ENCODE measurements at places on chromosomes 1 and 21.
A peak's percentile ranks its signal among the peaks of the same experiment; 100 is the strongest.

GRCh38 chr1:225945564-225945963, 4.5 kb upstream of the LEFTY2 start:
- no peak for DNase-seq

DNA sequence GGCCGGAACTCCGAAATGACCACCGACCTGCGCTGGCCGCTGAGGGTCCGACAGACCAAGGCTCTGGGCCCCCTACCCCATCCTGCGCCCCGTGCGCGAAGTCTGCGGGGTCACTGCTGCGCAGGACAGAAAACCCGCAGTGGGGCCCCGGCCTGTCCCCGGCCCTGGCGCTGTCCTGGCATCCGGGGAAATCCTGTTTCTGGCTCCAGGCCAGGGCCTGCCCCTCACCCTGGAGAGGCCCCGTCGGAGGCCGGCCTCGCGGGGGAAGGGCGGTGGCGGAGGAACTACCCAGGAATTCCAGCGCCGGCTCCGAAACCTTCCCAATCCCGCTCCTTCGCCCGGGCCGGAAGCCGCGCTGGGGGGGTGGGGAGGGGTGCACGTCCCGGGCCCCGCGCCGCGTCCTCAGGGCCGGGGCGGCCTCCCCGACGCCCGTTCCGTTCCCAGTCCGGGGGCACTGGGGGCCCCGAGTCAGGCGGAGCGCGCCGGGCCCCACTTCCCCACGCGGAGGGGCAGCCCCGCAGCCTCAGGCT, 77.0 kb downstream of the MORN1 start:
- no peak for DNase-seq

DNA sequence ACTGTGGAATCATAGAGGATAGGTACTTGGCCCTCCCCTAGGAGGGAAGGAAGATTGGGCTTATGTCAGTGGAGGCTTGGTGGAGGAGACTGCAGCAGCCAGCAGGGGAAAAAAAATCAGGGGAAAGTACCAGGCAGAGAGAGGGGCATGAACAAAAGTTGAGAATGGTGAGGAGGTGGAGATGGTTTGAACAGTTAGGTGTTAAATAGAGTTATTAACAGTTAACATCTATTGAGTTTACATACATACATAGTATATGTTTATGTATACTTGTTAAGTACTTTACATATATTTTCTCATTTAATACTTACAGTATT, 136.5 kb upstream of the HNRNPU start:
- no peak for DNase-seq

DNA sequence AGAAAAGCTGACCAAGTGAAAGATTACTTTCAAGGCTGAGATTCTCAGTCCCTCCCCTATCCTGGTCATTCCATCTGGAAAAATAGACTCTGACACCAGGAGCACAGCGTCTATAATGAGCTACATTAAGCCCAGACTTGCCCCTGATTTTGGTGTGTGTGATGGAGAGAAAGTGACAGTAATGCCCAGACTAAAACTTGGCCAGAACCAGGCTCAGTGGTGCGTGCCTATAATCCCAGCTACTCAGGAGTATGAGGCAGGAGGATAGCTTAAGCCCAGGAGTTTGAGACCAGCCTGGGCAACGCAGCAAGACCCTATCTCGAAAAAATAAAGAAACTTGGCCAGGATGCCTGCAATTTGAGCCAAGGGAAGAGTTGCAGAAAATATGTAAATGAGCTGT, 15.9 kb downstream of the PLEKHA6 start:
- DNase-seq, result no peak

GRCh38 chr1:225882694-225883615, 775 bp upstream of the TMEM63A start:
- peak; percentile 44 for DNase-seq

GRCh38 chr1:149848340-149849110, 50.8 kb upstream of the BOLA1 start:
- peak; percentile 43 for DNase-seq

DNA sequence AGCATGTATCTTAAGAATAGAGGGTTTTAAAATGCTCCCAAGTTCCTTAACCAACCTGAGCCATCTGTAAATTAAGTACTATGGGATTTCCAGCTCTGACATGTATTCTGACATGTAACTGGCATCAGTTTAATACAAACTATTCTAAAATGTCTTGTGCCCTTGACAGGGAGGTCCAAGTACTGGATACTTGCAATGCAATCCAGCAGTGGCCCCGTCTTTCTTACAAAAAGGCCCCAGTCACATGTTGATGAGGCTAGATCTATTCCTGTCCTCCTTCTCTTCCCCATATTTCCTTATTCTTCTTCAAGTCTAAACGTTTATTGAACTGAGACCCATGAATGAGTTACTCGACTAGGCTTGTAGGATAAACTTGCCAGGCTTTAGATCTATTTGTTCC, 46.4 kb downstream of the MRPL39 start:
- DNase-seq, result no peak

- DNase-seq, result peak; percentile 77
These were observed 61.6 kb downstream of the KIF14 start for GRCh38 chr1:200558866-200559459.

DNA sequence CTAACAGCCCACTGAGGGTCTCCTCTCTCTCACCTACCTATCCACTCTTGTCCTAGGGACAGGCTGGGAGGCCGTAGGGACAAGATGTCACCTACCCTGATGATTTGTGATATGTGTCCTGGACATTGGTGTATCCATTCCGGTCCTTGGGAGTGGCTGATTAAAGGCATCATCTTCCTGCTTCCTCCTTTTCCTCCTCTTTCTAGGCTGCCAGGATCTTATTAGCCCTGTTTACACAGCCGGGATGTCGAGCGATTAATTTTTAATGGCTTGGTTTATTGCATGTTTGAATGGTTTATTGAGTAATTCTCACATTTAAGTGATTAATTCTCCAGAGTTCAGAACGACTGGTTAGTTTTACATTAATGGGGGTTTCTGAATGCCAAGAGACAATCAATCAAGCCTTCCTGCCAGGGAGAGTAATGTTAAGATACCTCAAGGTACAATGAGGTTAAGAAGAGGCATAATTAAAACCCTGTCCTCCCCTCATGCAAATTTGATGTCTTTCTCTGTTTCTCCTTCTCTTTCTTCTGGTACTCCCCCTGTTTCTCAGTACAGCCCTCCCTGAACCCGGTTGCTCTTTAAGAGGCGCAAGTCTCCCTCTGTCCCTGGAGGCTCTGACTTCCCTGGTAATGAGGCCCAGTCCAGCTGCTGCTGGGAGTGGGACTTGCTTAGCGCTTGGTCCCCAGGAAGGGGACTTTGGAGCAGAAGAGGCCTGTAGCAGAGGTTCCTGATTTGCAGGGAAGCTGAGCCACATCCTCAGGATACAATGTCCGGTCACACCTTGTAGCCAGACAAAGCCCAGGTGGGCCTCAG, 50.9 kb downstream of the ACTL8 start:
- DNase-seq, result no peak

DNA sequence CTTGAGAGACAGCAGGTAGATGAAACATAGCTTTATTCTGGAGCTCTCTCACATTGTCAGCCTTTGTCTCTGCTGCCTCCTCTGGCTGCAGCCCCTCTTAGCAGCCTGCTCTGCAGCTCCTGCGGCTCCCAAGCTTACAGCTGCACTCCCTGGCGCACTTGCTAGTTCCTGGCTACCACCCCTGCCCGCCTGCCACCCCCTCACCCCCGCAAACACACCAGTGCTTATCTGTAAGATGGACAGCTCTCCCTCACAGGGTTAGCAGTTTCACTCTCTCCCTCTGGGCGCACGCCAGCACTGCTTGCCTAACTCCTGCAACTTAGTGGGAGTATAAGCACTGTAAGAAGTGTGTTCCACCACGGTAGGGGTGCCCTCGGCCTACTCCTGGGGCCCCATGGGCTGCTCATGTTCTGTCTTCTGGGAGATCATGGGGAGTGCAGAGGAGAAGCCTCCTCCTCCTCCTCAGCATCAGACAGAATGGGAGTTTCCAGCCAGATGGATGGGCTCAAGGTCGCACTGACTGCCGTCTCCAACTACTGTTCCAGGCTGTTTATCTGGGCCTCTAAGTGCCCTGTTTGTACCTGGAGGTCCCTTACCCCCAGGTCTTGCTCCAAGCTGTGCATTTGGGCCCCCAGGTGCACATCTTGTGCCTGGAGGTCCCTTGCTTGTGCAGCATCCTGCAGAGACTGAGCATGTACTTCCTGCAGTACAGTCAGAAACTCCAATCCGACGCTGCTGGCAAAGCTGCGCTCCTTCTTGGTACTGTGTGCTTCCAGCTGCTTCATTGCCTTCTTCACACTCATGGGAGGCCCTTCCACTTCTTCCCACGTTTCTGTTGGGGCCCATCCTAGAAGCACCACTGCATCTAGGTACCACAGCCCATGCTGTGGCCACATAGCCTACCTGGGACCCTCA, 1388.1 kb downstream of the AMY1C start:
- peak; percentile 44 for DNase-seq

GRCh38 chr1:200258447-200259375, 151.1 kb downstream of the ZNF281 start:
- peak; percentile 78 for DNase-seq

DNA sequence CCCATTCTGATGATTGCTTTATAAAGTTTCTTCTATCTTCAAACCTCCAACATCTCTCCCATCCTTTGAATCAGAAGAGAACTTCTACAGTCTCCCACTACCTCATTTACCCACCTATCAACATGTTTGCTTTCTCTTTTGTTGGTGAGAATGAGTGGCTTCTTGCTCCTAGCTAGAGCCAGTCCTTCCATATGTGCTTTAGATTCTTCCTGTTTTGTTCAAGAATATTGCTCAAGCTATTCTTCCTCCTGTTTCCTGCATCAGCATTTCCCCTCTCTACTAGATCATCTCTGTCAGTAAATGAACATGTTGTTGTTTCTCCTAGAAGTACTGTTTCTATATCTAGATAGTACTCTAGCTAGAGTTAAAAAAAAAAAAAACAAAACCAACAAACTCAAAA, 6.3 kb downstream of the ATF6 start:
- DNase-seq, result no peak

DNA sequence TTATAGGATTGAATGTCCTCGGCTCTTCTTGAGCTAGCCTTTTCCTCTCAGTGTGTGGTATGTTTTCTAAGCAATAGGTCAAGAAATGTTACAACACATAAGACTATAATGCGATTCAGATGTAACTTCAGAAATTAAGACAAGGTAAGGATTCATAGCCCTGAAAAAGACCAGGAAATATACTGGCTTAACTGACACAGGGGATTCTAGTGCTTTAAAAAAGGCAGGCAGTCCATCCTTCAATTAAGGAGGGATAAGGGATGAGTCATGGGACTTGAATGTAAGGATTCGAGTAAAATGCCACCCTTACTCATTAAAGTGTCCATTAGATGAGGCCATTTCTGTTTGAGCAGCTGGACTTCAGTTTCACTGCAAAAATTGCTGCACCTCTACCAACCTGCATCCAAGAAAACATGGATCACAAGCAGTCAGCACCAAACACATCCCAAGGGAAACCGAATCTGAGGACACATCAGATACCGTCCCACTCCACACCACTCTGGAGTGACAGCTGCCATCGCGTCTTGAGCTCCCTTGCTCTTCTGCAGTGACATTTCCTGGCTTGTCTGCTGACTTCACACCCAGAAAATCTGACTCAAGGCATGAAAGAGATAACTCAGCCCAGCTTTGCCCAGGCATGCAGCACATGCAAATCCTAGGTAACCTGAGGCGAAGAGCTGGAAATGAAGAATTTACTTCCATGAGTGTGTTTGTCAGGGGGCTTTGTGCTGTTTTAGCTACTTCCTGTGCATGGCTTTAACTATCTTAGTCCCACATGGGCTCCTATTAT, 37.8 kb downstream of the NGF start:
- DNase-seq, result peak; percentile 47

GRCh38 chr1:32335535-32335789, 571 bp downstream of the MARCKSL1 start:
- DNase-seq, result no peak

- DNase-seq, result no peak
These were observed 45.1 kb downstream of the RRAGC start for GRCh38 chr1:38814444-38814983.

- no peak for DNase-seq
These were observed 101.3 kb upstream of the ARTN start for GRCh38 chr1:43832255-43832654.

GRCh38 chr1:59678493-59679228, 136.1 kb upstream of the HOOK1 start:
- DNase-seq, result no peak

DNA sequence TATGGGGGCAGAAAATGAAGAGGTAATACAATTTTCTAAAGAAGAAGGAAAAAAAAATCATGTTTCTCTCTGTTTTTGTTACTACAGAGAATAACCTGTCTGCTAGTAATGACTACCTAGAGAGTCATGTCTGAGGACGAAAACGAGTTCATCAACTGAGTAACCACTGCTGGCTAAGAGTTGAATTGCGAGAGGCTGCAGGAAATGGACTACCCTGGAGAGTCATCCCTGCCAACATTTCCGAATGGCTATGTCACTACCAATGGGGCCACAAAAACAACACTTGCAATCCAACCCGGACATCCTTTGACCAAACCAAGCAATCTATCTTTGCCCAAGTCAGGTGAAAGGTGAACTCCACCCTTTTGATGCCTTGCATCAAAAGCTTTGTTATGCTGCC, 120.6 kb downstream of the FCRL5 start:
- DNase-seq, result no peak

- DNase-seq, result no peak
These were observed 21.5 kb downstream of the FOXD2 start for GRCh38 chr1:47459253-47459788.

DNA sequence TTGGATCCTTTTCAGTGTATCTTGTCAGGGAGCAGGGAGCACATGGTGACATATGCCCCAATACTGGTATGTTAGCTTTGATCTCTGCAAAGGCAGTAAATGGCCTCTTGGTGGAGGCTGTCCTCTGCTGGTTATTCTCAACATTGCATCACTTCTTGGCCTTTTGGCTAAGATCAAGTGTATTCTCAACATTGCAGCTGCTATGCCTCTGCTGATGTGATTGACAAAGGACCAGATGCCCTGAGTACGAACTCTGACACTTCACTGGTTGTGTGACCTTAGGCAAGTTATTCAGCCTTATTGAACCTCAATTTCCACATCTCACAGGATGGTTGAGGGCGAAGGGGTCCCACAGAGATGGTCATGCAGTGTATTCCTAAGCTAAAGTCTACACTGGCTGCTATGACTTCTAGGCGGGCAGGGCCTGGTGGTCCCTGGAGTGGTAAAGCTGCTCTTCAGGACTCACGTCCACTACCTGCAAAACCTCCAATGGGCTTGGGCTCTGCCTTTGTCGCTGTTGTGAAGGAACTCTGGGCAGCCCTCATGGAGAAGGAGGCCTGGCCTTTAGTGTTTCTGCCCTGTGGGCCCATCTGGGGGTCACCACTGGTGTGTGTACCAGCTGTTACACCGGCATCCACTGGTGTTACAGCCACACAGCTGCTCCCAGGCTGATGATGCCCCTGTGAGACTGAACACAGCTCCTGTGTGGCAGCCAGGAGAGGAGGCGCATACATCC, 64.8 kb downstream of the DNTTIP2 start:
- peak; percentile 87 for DNase-seq

DNA sequence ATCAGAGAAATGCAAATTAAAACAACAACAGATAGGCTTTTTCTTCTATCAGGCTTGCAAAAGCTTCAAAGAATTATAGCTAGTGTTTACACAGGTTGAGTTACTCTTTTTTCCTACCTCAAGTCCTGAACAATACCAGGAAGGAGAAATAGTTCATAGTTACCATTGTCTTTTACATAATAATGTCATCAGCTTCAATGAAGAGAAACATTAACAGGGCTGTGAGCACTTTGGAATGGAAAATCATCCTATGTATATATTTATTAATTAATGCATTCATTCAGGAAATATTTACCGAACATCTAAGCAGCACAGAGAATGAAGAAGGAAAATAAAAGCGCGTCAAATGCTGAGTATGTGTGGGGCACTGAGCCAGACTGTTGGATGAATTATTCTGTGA, 197.3 kb downstream of the ZBTB18 start:
- DNase-seq, result no peak

- DNase-seq, result no peak
These were observed 15.9 kb downstream of the SAMD11 start for GRCh38 chr1:939511-940106.

All from Karpas-422 (cell line).